ENCODE measurements at places on chromosomes 12 and 14.

GRCh38 chr14:105527381-105527825 is 1.0 kb downstream of the TMEM121 start:
- no peak for DNase-seq
- no peaks in the 10 kb centered on the region for H3K36me3 ChIP-seq
- peak overlapping the region; percentile 79 for H3K4me3 ChIP-seq
- peak overlapping the region; percentile 51 for H3K27ac ChIP-seq
- H3K27me3 ChIP-seq, result no peaks in the 10 kb centered on the region
- peaks cover 35% of the 10 kb centered on the region for H3K4me1 ChIP-seq

GRCh38 chr12:49331380-49332222 is 5.4 kb downstream of the C1QL4 start:
- peak; percentile 53 for DNase-seq
- peaks cover 11% of the 10 kb centered on the region for H3K36me3 ChIP-seq
- H3K27me3 ChIP-seq, result no peaks in the 10 kb centered on the region
- H3K4me1 ChIP-seq, result peaks cover 21% of the 10 kb centered on the region

DNA sequence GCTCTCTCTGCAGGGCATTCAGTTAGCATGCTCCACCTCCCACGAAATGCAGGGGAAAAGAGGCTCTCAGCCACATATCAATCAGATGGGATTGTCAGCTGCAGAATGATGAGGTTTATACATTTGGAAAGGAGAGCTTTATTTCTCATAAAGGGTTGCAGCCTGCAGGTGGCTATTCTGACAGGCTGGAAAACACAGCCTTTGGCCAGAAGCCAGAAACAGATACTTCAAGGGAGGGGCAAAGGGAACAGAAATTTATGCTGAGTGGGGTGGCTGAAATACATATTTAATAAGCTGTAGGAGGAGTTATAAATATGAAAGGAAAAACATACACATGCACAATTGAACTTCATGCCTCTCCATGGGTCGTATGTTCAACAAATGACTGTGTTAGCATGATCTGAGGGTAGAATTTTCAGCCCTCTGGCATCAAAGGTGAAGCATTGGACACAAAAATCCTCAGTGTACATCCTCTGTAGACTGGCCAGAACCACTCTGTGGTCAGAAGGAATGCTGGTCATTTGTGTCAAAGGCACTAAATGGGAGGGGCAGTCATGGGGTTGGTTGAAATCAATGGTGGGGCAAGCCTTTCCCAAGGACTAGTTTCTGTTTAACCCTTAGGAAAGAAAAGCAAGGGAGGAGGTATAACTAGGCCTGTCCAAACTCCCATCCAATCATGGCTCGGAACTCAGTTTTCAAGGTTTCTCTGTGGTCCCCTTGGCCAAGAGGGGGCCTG is 62.4 kb downstream of the TMX1 start:
- no peak for DNase-seq
- no peak overlapping the region for H3K4me3 ChIP-seq
- no peaks in the 10 kb centered on the region for H3K36me3 ChIP-seq
- no peak overlapping the region for H3K27ac ChIP-seq

DNA sequence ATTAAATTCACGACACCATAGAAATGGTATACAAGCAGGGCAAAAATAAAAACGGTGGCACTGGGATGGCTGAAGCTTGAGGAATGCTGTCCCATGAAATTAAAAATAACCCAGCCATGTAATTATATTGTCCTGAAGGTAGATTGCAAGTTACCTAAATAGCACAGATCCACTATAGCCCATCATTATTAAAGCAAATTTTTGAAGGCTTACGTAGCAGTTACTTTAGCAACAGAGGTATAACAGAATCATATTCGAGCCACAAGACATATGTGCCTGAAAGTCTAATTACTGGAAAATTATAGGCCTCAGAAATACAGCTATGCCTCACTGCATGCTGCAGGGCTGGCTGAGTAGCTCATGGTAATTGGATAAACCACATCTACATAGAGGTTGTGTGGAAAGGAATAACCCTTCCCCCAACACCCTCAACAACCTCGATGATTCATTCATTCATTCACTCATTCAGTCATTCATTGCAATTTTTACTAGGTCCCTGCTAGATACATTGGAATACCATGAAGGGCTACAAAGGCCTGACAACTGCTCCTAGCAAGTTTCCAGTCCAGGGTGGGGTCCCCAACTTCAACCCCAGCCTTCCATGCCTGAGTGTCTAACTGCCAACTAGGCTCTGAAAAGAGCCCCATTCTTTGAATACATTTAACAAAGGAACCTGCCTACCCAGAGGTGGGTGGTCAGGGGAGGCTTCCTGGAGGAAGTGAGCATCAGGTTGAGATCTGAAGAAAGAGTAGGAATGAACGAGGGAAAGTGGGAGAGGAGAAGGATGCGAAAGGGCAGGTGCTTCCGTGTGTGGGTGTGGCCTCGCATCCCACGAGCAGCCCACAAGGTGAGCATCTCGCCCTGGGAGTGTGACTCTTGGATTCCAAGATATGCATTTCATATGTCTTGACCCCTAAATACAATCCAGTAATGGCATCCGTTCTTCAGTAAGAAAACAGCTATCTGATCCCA is 18.0 kb upstream of the CMKLR1 start:
- H3K4me1 ChIP-seq, result no peaks in the 10 kb centered on the region
- no peak overlapping the region for H3K4me3 ChIP-seq
- H3K36me3 ChIP-seq, result no peaks in the 10 kb centered on the region
- no peaks in the 10 kb centered on the region for H3K27me3 ChIP-seq
- no peak overlapping the region for H3K27ac ChIP-seq
- no peak for DNase-seq

- H3K36me3 ChIP-seq, result no peaks in the 10 kb centered on the region
- H3K27me3 ChIP-seq, result no peaks in the 10 kb centered on the region
- DNase-seq, result no peak
- no peak overlapping the region for H3K4me3 ChIP-seq
Observed at GRCh38 chr14:48936362-48936761, 649.8 kb downstream of the RPS29 start.

DNA sequence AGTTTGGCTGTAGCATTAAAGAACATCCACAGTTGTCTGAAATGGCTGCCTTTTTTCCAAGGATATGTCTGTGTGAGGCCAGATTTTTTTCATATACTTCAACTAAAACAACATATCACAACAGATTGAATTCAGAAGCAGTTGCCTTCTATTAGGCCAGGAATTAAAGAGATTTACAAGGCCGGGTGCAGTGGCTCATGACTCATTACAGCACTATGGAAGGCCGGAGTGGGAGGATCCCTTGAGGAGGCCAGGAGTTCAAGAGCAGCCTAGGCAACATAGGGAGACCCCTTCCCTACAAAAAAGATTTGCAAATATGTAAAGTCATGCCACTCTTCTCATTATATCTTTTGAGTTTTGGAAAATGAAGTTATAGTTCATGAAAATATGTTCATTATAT is 108.6 kb downstream of the KTN1 start:
- no peak for DNase-seq
- no peak overlapping the region for H3K4me3 ChIP-seq
- no peaks in the 10 kb centered on the region for H3K4me1 ChIP-seq
- H3K27me3 ChIP-seq, result no peaks in the 10 kb centered on the region
- H3K27ac ChIP-seq, result no peak overlapping the region

GRCh38 chr12:16238661-16239060 is 38.8 kb downstream of the SLC15A5 start:
- H3K36me3 ChIP-seq, result no peaks in the 10 kb centered on the region
- no peak overlapping the region for H3K4me3 ChIP-seq
- no peak for DNase-seq
- no peaks in the 10 kb centered on the region for H3K4me1 ChIP-seq
- no peaks in the 10 kb centered on the region for H3K27me3 ChIP-seq

GRCh38 chr14:53621433-53621832 is 335.2 kb downstream of the BMP4 start:
- DNase-seq, result no peak
- no peaks in the 10 kb centered on the region for H3K27me3 ChIP-seq
- H3K27ac ChIP-seq, result no peak overlapping the region

DNA sequence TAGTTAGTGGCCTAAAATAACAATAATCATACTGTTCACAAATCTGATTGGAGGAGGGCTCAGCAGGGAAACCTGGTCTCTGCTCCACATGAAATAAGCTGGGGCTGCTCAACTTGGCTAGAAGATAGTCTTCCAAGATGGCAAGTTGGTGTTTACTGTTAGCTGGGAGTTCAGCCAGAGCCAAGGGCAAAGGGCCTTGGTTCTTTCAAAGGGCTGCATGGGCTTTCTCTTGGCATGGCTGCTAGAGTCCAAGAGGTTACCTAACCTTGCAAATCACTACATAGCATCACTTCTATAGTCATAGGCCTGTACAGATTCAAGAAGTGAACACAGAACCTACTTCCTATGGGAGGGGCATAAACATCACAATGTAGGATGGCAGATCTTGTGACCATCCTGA is 7.1 kb downstream of the EXOC5 start:
- H3K36me3 ChIP-seq, result 0 out of 3 replicates have a peak, but pooled peaks cover 3% of the 10 kb centered on the region
- no peak overlapping the region for H3K4me3 ChIP-seq
- H3K4me1 ChIP-seq, result peaks cover 24% of the 10 kb centered on the region
- no peaks in the 10 kb centered on the region for H3K27me3 ChIP-seq

DNA sequence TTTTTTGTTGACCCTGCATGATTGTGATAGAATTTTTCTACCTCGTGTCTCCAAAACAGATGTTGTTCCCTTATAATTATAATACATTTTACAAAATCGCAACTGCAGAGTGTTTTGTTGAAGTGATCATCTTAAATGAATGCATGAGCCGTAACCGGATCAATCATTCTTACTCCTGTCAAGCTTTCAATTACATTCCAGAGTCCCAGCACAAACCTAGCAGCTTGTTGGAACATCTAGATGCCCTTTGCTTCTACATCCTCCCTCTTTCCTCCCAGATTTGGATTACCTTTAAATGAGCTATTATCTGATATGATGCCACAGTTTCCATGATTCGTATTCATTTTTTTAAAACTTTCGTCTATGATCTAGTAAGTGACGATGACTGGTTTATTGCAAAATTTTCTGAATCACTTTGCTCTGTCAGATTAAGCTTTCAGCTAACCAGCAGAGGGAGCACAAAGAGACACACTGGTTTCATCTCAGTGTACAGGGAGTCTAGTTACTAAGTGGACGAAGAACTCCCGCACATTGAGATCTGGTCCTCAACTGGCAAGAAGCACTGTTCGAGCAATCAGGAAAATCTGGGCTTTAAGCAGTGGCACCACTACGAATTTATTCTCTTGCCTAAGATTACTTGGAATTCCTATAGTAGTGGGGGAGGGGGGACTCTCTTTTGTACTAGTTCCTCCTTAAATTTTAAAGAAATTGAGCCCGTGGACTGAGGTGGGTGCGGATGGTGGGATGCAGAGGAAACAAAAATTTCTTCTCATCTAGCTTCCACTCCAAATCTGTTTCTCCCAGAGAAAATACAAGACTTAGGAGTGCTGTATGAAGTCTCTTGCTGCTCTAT is 40.9 kb downstream of the TSHR start:
- H3K36me3 ChIP-seq, result no peaks in the 10 kb centered on the region
- DNase-seq, result peak; percentile 66
- no peak overlapping the region for H3K27ac ChIP-seq
- H3K4me1 ChIP-seq, result no peaks in the 10 kb centered on the region

GRCh38 chr14:73325630-73326299 is 88.5 kb downstream of the PAPLN start:
- H3K36me3 ChIP-seq, result 0 out of 2 replicates have a peak, but pooled peaks cover 3% of the 10 kb centered on the region
- H3K4me3 ChIP-seq, result no peak overlapping the region
- no peak for DNase-seq
- H3K27me3 ChIP-seq, result no peaks in the 10 kb centered on the region

- no peak overlapping the region for H3K4me3 ChIP-seq
- peaks cover 3% of the 10 kb centered on the region for H3K4me1 ChIP-seq
- H3K36me3 ChIP-seq, result peaks cover 5% of the 10 kb centered on the region
- DNase-seq, result no peak
- no peaks in the 10 kb centered on the region for H3K27me3 ChIP-seq
Observed at GRCh38 chr12:31967539-31967938, 8.3 kb downstream of the RESF1 start.

GRCh38 chr14:52000696-52001095 is 11.3 kb downstream of the RTRAF start:
- H3K27me3 ChIP-seq, result no peaks in the 10 kb centered on the region
- H3K4me3 ChIP-seq, result no peak overlapping the region
- peaks cover 17% of the 10 kb centered on the region for H3K36me3 ChIP-seq
- DNase-seq, result no peak
- H3K4me1 ChIP-seq, result no peaks in the 10 kb centered on the region

GRCh38 chr12:49496417-49497360 is 42.1 kb upstream of the KCNH3 start:
- peaks cover 1% of the 10 kb centered on the region for H3K36me3 ChIP-seq
- H3K4me1 ChIP-seq, result no peaks in the 10 kb centered on the region
- H3K27ac ChIP-seq, result no peak overlapping the region
- no peak overlapping the region for H3K4me3 ChIP-seq
- no peak for DNase-seq
- H3K27me3 ChIP-seq, result no peaks in the 10 kb centered on the region

DNA sequence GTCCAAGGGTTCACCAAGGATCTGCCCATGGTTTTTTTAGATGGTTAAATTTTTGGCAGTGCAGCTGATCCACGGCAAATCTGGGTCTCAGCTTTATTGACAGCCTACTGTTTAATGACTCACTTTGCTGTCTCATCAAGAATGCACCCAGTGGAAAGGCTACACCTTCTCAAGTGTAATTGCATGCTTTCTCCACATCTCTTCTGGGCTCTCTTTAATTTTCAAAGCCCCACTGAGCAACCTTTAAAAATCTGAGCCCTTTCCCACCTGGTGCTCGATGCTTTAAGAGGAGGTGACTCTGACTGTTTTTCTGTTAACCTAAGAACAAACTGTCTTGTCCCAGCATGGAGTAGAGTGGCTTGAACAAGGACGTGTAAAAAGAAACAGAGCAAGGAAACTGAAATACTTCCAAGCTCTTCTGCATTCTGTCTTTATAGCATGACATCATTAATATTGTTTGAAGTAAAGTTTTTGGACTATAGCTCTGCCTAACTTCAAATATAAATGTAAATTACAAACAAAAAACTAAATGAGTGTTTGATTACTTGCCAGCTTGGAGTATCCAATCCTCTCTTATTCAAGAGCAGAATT is 214.2 kb upstream of the KRR1 start:
- no peak overlapping the region for H3K4me3 ChIP-seq
- peaks cover 56% of the 10 kb centered on the region for H3K4me1 ChIP-seq
- DNase-seq, result no peak
- no peak overlapping the region for H3K27ac ChIP-seq

GRCh38 chr12:52729147-52729546 is 25.8 kb upstream of the KRT77 start:
- H3K27ac ChIP-seq, result no peak overlapping the region
- no peaks in the 10 kb centered on the region for H3K36me3 ChIP-seq
- no peaks in the 10 kb centered on the region for H3K4me1 ChIP-seq
- H3K4me3 ChIP-seq, result no peak overlapping the region

- DNase-seq, result no peak
- H3K27ac ChIP-seq, result no peak overlapping the region
- H3K4me1 ChIP-seq, result peaks cover 19% of the 10 kb centered on the region
- H3K27me3 ChIP-seq, result peaks cover 9% of the 10 kb centered on the region
- H3K4me3 ChIP-seq, result no peak overlapping the region
- H3K36me3 ChIP-seq, result no peaks in the 10 kb centered on the region
Observed at GRCh38 chr12:98741556-98742265, 96.6 kb downstream of the APAF1 start.
